ENCODE measurements at places on chromosomes 4 and X.
A peak's percentile ranks its signal among the peaks of the same experiment; 100 is the strongest.

- peak; percentile 34 for DNase-seq
Measured at GRCh38 chr4:56908206-56909085, 746 bp downstream of the REST start.

DNA sequence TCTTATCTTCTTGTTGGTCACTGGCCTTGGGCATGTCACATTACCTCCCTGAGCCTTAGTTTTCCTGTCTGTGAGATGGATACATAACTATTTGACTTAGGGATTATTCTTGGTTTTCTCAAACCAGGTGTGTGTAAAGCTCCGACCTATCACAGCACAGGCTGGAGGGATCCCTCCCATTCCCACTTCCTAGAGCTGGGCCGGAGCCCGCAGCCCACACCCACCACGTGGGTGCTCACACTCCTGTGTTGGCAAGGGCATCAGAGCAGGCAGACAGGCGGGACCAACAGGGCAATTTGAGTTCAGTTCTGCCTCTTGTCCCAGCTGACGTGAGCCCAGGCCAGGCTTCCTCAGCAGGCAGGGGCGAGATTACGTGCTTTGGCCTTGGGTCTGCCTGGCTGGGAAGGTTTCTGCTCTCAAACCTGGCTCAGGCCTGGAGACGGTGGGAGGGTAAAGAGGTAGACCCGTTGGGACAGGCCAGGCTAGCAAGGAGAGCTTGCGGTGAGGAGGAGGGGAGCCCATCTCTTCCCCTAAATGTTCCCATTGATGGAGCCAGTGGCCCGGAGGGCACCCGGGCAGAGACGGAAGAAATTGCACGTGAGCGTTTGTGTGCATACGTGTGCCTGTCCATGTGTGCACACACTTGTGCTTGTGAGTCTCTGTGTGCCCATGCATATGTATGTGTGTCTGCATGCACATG is 734 bp upstream of the SH3TC1 start:
- no peak for DNase-seq

DNA sequence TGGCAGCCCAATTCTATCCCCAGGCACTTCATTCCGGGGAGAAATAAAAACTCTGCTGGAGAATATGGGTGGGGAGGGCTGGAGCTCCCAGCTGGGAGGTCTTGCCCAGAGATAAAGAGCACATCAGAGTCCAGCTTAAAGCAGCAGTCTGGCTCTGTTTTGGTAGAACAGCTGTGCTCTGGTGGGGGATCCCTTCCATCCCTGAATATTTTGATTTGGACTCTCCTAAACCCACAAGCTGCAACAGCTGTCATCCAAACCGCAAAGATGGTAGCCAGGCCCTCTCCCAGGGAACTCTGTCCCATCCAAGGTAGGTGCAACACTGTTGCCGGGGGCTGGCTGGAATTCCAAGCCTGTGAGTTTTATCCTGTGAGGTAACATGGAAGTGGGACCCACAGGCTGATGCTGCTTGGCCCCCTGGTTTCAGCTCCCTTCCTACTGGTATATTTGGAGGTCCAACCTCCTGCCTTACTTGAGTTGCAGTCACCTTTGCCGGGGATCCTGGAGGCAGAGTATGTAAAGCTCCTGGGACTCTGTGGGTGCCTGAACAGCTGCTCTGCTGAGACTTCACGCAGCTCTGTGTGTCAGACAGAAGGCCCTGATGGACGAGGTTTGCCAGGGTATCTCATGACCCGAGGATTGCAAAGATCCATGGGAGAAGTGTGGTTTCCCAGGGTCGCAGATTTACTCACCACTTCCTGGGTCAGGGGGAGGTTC is 203.5 kb upstream of the ITM2A start:
- no peak for DNase-seq

DNA sequence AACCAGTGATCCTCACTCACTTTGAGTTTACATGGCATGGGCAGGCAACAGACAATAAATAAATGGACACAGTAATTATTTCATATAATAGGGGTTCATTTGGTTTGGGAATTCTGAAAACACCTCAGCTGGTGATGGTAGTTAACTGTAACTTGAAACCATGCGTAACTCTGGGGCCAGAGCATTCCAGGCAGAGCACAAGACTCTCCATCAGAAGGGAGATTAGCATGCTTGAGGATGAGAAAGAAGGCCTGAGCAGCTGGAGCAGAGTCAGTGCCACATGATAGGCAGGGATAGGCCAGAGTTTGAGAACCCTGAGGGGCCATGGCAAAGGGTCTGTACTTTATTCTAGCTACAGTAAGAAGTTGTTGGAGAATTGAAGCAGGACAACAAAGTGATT is 56.3 kb upstream of the CXCL8 start:
- no peak for DNase-seq

GRCh38 chr4:145808021-145808650 is 128.2 kb downstream of the C4orf51 start:
- DNase-seq = peak; percentile 89

DNA sequence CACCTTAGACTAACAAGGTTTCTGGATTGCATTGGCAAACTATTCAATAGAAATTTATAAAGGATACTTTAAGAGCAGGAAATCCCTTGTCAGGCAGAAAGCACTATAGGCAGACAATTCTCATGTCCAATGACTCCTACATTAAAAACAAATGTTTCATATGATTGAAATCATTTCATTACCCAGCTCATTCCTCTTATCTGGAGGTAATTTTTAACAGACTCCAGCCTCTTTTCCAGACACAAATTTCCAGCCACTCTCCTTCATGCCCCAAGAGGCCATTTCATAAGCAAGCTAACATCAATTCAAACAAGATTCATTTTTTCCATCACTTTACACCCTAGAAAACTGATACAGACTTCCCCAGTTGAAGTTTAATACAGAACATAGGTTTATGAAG is 495.1 kb upstream of the FRG1 start:
- DNase-seq = no peak

DNA sequence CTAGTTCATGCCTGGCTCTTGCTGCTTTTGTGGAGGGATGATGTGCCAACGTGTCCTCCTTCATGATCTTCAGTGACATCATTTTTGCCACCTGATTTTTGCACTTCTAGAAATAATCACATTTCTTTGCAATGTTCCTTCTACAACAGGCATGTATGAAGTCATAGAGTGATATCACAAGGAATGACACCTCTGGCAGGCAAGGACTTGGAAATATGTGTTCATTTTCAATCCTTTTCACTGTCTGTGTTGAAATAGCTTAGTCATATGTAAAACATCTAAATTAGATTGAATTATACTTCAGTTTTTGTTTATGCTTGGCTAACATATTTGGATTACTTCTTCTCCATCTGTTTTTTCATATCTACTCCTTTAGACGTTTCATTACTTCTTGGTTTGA is 221.2 kb upstream of the STK26 start:
- no peak for DNase-seq

DNA sequence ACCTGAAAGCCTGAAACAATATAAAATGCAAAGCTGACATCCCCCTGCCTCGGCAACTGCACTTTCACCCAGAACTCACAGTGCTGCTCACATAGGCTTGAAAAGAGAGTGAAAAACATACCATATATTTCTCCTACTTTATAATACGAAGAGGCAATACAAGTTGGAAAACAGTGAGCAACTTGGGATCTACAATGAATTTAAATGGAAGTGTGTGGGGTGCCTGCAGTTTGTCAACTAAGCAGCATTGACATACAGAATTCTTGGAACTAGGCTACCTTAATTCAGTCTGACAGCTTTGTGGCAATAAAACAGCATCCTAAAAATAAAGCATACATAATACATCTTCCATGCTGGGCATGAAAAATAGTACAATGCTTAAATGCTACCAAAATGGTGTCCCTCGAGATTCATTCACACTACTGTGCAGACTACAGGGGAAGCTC is 8.0 kb downstream of the GASK1B start:
- DNase-seq = no peak

GRCh38 chr4:163804001-163804400 is 309.5 kb downstream of the TMA16 start:
- no peak for DNase-seq

DNA sequence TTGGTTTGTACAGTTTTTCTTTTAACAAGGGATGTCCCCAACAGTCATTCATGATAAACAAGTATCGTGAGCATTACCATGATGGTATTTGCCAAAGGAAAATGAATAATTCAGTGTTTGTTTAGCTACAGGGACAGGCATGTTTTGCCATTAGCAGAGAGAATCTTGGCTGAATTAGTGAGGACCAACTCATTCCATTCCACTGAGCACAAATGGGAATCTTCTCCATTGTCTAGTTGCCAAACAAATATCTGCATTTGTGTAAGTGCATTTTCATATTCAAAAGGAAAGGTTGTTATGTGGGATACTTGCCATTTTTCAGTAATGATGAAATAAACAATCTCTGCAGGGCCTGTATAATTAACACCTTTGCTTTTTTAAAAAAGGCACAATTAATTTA is 1762.6 kb downstream of the RPA4 start:
- no peak for DNase-seq

DNA sequence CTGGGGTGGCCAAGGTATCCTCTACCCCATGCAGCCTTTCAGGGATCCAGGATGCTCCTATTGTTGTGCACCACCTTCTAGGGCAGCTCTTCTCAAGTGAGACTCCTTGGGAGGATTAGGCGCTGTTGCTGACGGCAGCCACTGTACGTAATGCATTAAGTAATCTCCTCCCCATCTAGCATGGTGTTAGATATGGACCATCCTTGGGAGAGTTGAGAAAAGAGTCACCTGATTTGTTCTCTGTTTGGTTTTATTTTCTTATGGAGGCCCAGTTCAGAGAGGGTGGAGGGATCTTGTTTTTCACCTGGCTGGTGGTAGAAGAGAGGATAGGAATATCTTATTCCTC is 46.4 kb downstream of the GYG2 start:
- DNase-seq = no peak

GRCh38 chr4:140297221-140297570 is 76.2 kb upstream of the SCOC start:
- DNase-seq = no peak

- DNase-seq = peak; percentile 17
Measured at GRCh38 chr4:166277401-166277800, 404.4 kb downstream of the TLL1 start.

- DNase-seq = no peak
Measured at GRCh38 chr4:1746919-1747602, 25.7 kb downstream of the TACC3 start.

DNA sequence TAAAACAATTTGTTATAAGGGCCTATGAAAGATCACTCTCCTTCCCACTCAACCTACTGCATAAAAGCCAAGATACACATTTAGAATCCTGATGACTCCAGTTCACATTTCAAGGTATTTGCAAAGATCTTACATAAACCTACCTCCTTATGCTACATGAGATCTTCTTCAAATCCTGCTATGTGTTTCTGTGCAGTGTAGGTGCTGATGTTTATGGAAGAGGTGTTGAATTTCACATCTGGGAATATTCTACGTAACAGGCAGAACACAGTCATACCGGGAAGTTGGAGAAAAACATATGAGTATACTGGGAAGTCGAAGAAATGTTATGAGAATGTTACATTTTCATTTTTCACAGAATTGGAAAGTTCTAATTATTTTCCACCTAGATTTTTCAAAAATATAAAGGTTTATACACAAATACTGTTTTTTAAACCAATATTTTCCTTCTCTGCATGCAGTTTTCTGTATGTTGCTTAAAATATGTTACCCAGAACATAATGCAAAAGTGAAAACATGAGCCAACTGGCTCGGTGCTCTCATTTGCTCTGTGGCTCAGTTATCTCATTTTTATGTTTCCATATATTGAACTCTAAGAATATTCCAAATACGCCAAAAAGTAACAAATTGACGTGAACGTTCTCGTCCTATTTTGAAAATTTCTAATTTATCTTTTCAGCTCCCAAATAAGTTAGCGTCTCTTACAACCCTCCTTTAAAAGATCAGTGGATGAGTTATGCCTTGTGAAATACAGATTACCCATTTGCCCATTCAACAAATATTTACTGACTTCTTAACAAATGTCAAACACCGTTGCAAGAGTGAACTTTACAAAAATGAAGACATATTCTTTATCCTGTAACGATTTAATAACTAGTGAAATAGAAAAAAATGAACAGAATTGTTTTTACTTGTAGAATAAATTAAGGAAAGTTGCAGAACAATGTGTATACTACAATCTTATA is 899.3 kb downstream of the STIM2 start:
- DNase-seq = no peak

- no peak for DNase-seq
Measured at GRCh38 chr4:37533286-37534033, 152.7 kb downstream of the RELL1 start.

DNA sequence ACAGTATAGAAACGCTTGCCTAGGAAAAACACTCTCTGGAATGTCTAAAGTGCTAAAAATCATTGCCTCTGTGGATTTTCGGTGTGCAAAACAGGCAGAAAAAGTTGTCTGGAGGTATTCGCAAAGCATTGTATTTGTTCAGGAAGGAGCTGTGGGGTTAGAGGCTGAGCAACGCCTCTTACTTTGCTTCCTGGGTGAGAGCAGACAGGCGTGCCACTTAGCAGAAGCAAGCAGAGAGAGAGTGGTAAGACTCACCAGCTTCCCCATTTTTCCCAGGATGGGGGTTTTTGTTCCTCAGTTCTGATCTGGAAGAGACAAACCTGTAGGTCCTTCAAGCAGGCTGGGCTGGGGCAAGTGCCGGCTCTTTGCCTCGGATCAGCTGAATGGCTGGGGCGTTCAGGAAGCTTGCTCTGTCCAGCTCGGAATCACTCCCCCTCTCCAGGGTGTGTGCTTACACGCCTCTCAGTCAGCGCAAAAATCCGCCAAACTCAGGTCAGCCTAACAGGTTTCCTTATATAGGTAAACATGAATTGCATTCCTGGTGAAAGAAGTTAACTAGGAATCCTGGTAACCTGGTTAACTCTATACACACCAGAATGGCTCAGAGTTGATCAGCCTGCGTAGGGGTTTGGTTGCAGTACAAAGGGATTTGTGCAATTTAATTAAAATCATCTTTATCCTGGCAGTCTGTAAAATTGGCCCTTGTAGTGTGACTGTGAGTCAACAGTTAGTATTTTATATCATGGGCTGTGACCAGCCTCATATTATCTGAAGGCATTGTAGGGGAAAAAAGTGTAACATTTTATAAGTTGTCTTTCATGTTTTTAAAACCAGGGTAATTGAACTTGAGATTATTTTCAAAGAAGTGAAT is 213.1 kb upstream of the MID1 start:
- peak; percentile 9 for DNase-seq

- no peak for DNase-seq
Measured at GRCh38 chr4:168383510-168383909, 65.0 kb upstream of the DDX60 start.

- no peak for DNase-seq
Measured at GRCh38 chr4:8559524-8560264, 20.5 kb upstream of the GPR78 start.

GRCh38 chr4:112519689-112520597 is 4.0 kb upstream of the NEUROG2 start:
- no peak for DNase-seq

GRCh38 chrX:153820601-153821000 is 9.7 kb downstream of the PDZD4 start:
- DNase-seq = no peak
